ENCODE measurements at places on chromosomes 5 and 9.

DNA sequence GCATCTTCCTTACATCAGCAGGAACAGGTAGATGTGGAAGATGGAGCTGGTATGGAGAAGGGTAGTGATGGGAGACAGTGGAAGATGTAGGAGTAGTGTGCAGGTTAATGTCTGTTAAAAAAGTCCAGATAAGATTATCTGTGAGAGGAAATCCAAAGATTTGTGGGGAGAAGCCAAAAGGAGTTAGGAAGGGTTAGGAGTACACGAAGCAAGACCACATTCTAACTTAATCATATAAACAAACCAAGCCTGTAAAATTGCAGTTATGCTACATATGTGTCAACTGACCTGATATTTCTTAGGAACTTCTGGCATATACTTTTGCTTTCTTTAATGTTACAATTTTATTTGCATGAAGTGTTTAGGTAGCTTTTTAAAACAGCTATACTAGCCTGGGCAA lies 142.1 kb upstream of the DMRT1 start:
- no peak for DNase-seq

DNA sequence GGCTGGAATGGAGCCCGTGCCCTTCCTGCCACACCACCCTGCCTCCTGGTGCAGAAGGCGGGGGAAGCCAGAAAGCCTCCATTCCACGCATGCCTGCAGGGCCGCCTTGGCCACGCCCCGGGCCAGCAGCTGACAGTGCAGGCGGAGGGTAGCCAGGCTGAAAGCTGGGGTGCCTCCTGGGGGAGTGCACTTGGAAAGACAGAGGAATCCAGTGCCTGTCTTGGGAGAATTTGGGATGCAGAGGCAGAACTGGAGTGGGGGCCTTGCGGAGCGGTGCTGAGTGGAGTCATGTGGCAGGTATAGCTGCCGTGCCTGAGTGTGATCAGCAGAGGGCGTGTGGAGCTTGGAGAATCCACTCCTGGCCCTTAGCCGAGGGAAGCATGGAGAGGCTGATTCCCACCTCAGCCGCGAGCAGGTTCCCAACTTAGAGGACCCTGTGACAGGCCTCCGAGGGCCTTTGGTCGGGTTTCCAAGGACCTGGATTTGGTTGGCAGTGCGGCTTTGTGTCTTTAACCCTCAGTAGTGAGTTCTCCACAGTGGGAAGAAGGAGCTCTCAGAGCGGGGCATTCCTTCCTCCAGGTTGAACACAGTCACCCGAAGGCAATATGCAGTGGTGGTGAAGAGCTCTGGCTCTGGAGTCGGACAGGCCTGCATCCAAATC lies 9.1 kb upstream of the URM1 start:
- DNase-seq = peak; percentile 47

DNA sequence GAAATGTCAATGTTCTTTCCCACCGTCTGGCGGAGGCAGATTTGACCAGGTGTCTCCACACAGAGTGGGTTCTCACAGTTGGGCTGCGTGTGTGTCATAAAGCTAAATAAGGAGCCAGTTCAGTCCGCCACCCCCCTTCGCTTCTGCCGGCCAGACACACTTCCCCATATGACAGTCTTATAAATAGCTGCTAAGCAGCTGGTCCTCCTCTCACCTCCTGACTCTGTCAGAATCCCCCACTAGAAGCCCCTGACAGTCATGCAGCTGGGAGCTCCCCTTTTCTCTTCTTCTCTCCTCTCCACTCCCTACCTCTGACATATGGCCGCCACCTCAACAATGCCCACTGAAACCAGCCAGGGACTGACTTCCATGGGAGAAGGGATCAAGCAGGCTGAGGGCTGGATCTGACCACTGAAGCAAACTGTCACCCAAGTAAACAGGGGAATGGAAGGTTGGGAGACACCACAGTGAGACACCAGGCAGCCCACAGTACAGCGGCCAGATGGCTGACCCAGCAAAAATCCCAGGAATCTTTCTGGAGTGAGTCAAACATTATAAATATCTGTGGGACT lies 141.9 kb upstream of the EFNA5 start:
- no peak for DNase-seq

GRCh38 chr5:153717287-153717686 lies 226.8 kb downstream of the GRIA1 start:
- DNase-seq = no peak

DNA sequence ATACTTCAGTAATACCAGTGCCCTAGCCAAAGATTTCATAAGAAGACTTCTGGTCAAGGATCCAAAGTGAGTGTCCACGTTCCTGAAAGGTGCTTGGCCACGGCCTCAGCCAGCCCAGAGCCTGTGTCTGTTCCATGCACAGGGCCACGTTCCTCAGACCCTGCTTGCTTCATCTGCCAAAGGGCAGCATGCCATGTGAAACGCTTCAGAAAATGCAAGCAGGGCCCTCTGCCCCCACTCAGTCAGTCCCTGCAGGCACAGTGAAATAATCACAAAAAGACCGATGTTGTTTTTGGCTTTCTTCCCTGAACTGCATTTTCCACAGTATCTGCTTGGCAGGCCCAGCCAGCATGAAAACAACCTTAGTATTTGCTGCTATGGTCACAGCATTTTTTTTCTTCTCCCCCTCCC lies 85.5 kb upstream of the CTSL start:
- no peak for DNase-seq

DNA sequence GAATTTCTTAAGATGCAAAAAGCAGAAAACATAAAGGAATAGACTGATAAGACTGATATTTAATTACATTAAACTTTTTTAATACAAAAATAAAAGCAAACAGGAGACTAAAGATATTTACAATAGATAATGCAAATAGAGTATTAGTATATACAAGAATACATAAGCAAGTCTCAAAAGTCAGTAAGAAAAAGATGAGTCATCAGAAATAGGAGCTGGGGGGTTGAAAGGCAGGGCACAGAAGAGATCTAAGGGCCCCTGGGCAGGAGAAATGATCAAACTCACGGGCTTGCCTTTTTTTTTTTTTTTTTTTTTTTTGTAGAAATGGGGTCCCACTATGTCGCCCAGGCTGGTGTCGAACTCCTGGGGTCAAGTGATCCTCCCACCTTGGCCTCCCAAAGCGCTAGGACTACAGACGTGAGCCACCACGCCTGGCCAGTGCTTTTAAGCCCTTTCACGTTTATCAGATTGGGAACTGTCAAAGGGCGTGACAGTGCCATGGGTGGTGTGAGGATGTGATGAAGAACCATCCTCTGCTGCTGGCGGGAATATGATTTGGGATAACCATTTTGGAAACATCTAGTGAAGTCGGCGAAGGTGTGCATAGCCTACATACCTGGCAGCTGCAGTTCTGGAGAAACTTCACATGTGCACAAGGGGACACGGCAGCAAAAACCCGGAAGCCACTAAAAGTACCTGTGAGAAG lies 126.1 kb downstream of the CACNA1B start:
- DNase-seq = peak; percentile 8

- no peak for DNase-seq
Observed at GRCh38 chr9:8552732-8553131, 753.2 kb upstream of the DMAC1 start.

DNA sequence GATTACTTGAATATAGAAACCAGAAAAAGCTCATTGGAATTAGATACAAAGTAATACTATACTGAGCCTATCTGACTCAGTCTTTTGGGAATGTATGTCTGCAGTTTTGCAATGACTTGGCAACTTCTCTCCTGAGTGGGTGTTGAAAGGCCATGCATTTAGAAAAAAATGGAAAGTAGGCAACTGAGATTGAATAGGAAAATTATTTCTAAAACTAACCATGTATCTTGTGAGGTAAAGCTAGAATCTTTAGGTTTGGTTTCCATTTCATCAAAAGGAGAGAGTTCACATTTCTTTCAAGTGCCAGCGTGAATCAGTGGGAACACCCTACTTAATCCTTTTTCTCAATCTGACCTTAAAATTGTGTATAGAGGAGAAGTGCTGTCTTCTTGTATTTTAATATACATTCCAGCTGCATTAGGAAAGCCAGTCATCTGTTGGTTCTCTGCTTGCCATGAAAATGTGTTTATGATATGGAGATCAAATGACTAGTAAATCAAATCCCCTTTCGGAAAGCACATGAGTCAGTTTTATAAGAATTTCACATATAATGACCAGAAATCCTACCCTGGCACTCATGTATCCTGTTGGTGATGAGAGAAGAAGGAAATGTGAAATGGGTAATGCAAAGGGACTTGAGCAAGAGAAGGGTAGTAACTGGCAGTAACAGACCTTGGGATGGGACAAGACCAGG lies 30.4 kb downstream of the NFX1 start:
- no peak for DNase-seq

DNA sequence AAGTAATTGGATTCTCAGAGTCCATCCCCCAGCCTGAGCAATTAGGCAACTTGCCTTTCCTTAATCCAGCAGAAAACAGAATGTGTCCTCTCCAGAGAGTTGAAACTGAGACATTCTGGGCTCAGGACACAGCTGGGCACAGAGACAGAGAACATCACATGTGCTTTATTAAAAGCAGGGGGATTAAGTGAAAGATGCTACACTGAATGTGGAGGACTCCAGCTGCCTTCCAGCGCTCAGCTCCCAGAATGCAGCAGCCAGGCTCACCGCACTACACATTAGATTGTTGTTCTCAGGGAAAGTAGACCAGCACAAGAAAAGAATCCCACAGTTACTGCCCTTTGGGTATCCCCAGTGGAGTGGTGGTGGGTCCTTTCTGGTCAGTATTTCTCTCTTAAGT lies 141.6 kb upstream of the IL12B start:
- DNase-seq = no peak

- no peak for DNase-seq
Observed at GRCh38 chr9:10260501-10260900, 352.3 kb downstream of the PTPRD start.

DNA sequence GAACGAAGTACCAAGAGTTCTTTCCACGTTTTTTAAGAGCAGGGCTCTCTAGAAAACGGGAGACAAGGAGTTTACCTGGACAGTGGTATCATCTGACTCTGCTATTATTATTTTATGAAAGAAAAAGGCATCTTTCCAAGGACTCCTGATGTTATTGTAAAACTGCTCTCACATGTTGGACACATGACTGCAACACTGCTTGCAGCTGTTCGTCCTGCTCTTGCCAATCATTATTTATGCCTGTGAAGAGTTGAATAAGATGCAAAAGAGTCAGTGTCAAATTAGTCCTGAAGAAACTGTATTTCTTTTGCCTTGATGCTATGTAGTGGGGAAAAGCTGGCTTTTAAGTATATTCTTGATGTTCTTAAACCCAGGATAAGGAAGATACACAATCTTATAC lies 284.5 kb upstream of the PTGER4 start:
- no peak for DNase-seq

GRCh38 chr9:12876872-12877271 lies 102.1 kb downstream of the LURAP1L start:
- no peak for DNase-seq

GRCh38 chr9:111237447-111237846 lies 92.6 kb downstream of the OR2K2 start:
- DNase-seq = no peak

- no peak for DNase-seq
Observed at GRCh38 chr5:180026320-180026719, 45.2 kb downstream of the RNF130 start.

DNA sequence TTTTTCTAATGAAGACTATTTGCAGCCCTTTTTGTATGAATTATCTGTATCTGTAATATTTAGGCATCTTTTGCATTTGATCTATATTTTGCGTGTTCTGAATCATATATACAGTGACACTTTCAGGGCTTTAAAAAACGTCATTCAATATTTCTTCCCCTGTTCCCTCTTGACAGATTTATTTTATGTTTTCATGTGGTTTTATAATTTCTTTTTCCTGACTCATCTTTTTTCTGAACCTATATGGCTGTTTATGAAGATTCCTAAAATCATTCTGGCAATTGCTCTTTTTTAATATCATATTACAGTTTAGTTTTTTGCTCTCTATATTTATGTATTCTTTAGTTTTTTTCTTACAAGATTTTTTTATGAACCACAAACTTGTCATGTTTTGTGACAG lies 67.6 kb downstream of the SMARCA2 start:
- no peak for DNase-seq

- no peak for DNase-seq
Observed at GRCh38 chr5:141878186-141878710, at the start of gene PCDH1. PCDH1 (minus strand) TSS chr5:141878410; CDS start chr5:141878262, 148 bp downstream.

DNA sequence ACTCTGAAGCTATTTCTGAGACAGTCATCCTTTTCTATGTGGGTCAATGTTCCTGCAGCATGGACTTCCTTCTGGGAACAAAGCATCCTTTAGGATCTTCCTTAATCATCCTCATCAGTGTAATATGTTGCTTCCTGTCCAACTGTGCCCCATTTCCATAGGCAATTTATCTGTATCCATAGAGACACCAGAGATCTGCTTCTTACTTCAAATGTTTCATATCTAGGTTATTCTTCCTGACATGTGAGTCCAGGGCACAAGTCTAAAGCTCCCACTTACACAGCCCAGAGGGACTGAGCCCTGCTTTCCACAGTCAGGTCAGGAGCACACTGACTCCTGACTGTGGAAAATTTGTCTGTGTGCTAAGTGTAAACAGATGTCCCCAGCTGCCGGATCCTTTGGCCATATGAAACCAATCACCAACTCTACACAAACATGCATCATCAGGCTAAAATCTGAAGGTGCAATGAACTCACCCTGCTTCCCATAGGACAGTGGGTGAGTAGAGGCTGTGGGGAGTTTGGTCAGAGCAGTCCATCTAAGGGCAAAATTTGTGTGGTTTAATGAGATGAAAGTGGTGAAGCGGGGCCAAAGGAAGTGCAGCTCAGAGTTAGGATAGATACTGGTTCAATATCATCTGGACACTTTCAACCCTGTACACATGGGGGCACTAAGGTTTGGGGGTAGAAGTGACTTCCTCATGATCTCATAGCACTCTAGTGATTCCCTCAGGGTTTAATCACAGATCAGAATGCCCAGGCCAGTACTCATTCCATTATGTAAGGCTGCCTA lies 85.2 kb upstream of the TNC start:
- no peak for DNase-seq

DNA sequence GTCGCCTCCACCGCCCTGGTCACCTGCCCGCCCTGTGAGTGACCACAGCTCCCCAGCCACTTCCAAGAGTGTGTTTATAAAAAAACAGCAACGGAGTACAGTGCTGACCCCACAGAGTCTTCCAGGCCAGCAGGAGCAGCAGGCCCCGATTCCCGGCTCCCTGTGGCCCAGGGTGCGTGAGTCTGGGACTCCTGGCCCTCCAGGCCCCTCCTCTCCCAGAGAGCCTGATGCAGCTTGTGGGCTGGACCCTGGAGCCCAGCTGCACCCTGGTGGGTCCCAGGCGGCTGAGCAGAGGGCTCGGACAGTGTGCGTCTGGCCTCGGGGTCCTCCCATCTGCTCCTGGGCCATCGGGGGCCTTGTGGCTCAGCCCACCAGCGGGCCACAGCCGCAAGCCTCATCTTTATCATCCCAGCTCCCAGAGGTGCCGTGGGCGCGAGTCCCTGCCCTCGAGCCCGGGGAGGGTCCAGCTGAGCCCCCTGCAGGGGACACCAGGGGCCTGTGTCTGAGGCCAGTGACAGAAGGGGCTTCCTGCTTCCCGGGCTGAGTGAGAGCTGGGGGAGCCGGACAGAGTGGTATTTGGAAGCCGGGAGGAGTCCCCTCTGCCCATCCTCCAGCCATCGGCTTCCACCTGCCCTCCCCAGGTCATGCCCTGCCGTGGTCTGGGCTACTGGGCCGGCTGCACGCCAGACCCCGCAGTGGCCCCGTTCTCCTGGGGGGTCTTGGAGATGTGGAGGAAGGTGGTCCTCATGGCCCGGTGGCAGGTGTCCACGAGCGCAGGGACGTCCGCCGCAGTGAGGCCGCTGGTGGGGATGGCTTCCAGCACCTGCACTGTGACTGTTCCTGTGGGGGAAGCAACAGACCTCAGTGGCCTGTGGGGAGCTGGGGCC lies 10.6 kb downstream of the EGFL7 start:
- DNase-seq = no peak
